ENCODE measurements at places on chromosomes 7 and 10.

DNA sequence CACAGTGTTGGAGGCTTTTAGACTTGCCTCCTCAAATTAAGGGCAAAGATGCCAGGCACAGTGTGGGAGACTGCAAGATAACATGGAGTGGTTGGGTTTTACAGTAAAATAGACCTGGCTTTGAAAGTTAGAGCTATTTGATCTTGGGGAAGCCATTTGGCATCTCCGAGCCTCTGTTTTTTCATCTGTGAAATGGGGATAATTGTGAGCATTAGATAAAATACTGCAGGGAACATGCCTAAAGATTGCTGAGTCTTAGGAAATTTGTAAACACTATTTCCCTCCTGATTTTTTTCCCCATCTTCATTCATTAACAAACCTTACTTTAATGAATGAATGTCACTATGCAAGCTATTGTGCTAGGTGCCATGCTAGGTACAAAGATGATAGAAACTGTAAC, 241.3 kb upstream of the SLC26A5 start:
- no peak for DNase-seq

DNA sequence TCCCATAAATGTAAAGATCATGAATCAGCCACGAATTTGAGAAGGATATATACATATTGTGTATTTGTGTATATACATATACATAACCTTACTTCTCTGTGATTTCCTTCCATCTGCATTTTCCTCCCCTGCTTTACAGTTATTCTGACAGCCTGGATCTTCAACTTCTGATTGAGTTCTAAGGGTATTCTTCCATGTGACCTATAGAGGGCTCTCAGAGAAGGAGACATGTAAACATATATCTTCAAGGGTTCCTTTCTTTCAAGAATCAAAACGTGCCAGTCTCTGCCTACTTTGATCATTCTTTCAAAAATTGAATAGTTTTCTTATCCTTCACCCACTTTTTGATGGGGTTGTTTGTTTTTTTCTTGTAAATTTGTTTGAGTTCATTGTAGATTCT, 453.7 kb upstream of the POT1 start:
- no peak for DNase-seq

- DNase-seq, result no peak
Observed at GRCh38 chr10:46540412-46541016, 15.9 kb downstream of the GPRIN2 start.

- DNase-seq, result no peak
Observed at GRCh38 chr10:277963-278362, 142.7 kb downstream of the ZMYND11 start.

DNA sequence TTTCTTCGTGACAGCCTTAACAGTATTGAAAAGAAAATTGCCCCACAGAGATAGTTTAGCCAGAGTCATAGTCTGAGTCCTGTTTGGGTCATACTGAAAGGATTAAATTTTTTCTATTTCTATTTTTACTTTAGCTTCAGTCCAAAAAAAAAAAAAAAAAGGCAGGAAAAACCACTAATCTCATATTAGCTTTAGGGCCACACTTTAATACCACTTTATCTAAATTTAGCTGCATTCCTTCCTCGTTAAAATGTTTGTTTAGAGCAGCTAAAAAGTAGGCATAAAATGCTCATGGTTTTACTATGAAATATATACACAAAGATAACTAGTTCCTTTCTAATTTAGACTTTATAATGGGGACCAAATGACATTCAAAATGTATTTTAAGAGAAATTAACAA, 216.5 kb upstream of the TMEM196 start:
- DNase-seq, result no peak

DNA sequence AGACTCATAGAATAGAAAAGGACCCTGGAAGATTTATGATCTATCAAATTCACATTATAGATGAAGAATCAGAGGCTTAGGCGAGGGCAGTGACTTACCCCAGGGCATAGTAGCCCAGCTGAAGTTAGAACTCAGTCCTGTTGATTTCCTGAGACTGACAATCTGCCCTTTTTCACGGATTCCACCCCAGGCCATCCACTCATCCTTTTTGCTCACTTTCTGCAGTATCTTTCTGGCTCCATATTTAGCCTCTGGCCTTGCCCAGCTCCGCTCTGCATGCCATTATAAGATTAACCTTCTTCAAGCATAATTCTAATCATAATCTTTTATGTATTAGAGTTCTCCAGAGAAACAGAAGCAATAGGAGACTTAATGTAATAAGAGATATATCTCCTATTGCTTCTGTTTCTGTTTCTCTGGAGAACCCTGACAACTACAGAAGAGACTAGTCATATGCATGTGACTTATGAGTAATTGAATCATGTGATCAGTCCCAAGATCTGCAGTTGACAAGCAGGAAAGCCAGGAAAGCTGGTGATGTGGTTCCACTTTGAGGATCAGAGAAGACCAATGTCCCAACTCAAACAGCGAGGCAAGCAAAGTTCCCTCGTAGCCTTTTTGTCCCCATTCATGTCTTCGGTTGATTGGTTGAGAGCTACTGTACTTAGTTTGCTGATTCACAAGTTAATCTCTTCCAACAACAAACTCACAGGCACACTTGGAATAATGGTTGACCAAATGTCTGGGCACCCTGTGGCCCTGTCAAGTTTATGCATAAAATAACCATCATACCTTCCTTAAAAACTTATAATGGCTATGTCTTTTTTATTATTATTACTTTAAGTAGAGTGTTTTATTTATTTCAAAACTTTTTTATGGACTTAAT, 412.1 kb downstream of the SUGCT start:
- no peak for DNase-seq
